CD4-positive, alpha-beta T cell treated with Interleukin-1 beta for 1 hour (primary cell): ENCODE measurements at places on chromosomes 3 and 15.

- no peak for DNase-seq
Observed at GRCh38 chr3:5298453-5298852, 110.9 kb downstream of the EDEM1 start.

DNA sequence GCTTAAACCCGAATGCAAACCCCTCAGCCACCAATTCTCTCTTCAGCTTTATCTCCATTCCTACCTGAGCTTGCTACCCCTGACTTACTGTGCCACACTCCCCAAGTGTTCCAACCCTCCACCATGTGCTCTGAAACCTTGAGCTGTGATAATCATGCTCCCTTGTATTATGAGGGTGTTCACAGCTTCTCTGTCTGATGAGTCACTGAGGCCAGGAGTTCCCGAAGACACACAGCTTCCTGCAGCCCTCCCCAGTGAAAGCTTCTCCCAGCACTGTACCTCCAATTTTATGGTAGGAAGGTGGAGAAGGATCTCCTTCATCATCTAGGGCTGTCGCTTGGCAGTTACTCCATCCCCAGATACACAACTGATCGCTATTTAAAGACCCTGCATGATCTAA is 24.9 kb downstream of the STAC start:
- no peak for DNase-seq

- DNase-seq, result no peak
Observed at GRCh38 chr3:45599984-45600650, 5.6 kb downstream of the LIMD1 start.

- DNase-seq, result no peak
Observed at GRCh38 chr3:117084277-117084676, 374.7 kb downstream of the TUSC7 start.

DNA sequence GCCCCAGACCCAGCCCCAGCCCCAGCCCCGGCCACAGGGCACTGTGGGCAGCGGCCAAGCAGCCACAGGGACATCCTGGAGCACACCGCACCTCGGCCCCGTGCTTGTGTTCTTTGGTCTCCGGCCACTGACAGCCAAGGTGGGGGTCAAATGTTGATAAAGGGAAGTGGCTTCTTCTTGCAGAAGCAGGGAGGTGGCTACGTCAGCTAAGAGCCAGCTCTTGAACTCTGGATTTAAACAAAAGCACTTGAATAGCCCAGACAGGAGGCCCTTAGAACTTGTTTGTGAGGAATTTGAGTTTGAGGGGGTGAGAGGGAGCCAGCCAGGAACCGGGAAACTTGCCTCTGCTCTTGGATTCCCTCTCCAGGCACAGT is 135.8 kb upstream of the ABHD17C start:
- no peak for DNase-seq

DNA sequence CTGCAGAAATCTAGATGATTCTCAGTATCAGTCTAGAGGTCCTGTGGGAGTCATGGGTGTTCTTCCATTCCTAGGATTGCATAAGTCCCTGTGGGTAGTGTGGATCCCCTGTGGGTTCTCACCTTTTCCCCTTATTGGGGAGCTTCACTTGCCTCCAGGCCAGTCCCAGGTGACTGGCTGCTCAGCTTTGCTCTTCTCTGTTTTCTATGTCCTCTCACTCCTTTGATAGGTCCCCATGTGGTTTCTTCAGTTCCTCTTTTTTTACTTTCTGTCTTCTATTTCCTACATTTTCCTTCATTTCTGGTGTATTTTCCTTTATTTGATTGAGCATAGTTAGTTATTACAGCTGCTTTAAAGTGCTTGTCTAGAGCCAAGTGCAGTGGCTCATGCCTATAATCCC is 10.9 kb downstream of the TEX55 start:
- DNase-seq, result no peak

- peak; percentile 44 for DNase-seq
Observed at GRCh38 chr3:9732080-9732739, 675 bp downstream of the BRPF1 start.

- DNase-seq, result no peak
Observed at GRCh38 chr3:178042376-178042775, 493.9 kb upstream of the KCNMB2 start.

DNA sequence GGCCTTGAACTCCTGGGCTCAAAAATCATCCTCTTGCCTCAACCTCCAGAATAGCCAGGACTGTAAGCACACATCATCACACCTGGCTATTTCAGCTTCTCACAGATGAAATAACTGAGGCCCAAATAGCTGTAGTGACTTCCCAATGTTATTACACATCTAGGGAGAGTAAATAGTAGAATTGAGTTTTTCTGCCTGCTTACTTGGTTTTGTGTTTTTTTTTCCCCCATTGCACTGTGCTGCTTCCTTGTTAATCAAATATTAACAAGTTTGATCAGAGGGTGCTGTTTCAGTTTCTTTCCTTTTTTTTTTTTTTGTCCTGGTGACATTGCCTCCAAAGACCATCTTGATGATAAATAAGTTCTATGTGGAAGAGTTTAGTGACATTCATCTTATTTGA is 23.4 kb downstream of the ZNF609 start:
- no peak for DNase-seq

DNA sequence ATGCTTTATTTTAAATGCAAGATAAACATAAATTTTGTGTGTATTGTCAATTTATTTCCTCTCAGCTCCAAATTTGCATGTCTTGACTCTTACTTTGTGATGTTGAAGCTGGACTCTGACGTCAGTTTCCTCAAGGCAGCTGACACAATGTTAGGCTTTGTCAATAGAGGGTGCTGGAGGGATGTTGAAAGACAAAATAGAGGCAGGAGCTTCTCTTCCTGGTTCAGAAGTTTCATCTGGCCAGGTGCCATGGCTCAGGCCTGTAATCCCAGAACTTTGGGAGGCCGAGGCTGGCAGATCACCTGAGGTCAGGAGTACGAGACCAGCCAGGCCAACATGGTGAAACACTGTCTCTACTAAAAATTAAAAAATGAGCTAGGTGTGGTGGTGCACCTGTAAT is 408.6 kb downstream of the GBE1 start:
- DNase-seq, result no peak

DNA sequence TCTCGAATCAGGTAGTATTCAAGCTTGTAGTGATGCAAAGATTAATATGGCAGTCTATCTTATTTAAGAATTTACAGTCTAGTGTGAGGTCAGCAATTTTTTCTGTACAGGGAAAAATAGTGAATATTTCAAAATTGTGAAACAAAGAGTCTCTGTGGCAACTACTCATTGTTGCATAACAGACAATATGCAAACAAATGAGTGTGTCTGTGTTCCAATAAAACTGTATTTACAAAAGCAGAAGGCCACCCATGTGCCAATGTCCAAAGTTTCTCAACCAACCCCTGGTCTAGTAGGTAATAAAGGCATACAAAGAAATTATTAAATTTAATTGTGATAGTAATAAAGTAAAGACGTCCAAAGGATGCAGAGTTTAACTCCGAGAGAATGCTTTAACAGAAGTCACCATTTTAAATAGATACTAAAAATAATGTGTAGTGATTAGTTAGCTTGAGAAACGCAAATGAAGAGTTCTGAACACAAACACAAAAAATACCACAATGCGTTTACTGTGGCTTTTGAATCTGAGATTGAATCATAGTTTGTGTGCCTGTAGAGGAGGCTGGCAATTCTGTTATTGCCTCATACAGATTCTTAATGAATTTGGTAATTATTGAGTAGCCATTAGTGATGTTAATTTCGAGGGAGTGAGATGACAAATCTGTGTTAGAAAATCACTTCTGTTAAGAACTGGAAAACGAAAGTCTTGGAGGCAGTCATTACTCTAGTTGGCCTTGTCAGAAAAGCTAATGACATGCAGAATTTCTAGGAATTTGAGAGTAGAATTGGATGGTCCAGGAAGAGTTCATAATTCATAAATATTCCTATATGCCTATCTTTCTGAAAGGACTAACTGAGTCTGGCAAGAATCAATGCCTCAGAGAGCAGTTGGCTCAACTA is 48.7 kb downstream of the CADM2 start:
- DNase-seq, result no peak

DNA sequence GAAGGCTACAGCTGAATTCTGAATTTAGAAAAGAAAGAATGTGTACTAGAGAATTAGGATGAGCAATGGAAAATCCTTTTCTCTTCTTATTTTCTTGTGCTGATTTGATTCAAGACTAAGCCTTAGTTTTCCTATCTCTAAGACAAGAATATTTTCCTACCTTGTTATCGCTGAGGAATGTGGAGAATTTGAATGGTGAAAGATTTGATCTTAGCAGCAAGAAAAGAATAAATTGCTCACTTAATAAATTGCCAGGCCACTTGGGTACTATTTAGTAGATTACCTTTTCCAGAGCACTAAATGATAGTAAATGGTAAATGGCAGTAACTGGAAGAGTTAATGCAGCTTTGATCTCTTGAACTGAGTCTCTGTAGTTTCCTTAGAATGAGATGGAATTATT is 145.7 kb upstream of the MEIS2 start:
- DNase-seq, result no peak

GRCh38 chr15:63945838-63946298 is 100.4 kb downstream of the DAPK2 start:
- DNase-seq, result no peak

- no peak for DNase-seq
Observed at GRCh38 chr3:99690761-99691369, 52.5 kb downstream of the COL8A1 start.

- DNase-seq, result no peak
Observed at GRCh38 chr15:25172691-25173090, 217.9 kb downstream of the SNRPN start.

DNA sequence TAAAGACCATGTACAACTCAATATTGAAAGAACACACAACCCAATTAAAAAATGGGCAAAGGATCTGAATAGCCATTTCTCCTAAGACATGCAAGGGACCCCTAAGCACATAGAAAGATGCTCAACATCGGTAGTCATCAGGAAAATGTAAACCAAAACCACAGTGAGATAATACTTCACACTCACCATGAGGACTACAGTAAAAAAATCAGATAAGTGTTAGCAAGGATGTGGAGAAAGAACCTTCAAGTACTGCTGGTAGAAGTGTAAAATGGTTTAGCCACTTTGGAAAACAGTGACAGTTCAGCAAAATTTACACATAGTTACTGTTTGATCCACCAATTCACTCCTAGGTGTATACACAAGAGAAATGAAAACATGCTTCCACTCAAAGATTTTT is 30.1 kb upstream of the XIRP1 start:
- DNase-seq, result peak; percentile 24

- no peak for DNase-seq
Observed at GRCh38 chr3:64732576-64732975, 44.8 kb upstream of the ADAMTS9 start.

DNA sequence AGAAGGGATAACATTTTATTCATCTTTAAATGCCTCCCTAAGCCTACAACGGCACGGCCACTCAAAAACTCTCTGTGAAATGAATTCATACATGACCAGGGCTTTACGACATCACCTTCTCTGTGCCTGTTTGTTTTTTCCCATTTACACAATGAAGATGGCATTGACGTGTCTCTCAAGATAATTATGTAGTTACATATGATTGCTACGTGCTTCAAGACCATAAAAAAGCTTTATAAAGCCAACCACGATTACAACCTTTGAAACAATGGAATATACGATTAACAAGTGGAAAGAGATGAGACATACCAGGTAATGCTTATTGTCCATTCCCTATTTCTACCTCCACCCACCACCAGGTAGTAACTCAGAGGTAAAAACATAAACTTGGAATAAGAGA is 168.4 kb downstream of the P3H2 start:
- DNase-seq, result no peak

- no peak for DNase-seq
Observed at GRCh38 chr3:195542316-195542697, 818 bp downstream of the PPP1R2 start.

DNA sequence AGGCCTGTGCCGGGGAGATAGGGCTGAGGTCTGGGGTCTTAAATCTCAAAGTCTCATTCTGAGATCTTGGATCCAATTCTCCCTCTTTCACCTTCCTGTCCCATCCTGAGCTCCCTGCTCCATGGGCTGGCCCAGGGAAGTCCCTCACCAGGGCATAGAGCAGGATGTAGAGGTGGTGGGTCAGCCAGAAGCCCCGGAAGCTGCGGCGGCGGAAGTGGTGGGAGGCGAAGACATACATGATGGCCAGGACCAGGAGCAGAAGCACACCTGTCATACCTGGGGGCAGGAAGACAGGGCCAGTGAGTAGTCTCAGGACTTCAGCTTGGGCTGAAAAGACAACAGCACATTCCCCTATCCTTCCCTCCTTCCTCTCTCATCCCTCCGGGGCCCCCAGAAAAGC is 16.5 kb downstream of the DUOX2 start:
- DNase-seq, result no peak

DNA sequence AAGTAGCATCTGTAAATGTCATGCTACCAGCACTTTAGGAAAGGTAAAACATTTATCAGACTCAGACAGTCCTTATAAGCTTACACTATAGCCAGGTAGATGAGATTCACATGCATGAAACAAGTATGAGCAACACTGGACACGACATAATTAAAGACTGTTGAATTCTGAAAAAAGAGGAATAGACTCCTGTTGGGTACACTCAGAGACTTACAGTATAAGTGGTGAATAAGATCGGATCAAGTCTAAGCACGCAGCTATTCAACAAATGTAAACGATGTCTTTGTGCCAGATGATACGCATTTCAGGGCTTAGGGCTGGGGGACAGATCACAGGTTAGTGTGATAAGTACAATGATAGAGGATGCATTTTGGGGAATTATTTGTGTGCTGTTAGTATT is 43.2 kb upstream of the SPPL2A start:
- DNase-seq, result no peak

- no peak for DNase-seq
Observed at GRCh38 chr3:15875016-15875689, 77.4 kb upstream of the ANKRD28 start.

DNA sequence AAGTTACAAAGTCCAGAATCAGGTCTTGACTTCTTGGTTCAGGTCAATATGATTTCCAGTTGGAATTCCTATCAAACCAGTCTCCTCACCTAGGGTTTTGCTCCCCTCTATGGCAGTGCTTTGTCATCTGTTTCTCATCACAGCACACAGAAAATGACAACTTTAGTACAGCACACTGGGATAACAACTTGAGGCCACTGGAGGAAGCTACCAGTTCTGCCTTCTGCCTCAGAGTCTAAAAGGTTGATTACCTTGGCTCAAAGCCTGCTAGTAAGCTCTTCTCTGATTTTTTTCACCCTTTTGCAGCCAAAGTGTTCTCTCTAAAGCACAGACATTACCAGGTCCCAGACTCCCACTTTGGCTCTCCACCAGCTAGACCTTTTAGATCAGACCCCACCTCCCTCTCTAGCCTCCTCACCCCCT is 24.8 kb upstream of the TRIM59 start:
- DNase-seq, result no peak

GRCh38 chr3:24375947-24376384 is 118.7 kb downstream of the THRB start:
- DNase-seq, result no peak

GRCh38 chr15:91318931-91319330 is 218.9 kb downstream of the SV2B start:
- DNase-seq, result no peak

DNA sequence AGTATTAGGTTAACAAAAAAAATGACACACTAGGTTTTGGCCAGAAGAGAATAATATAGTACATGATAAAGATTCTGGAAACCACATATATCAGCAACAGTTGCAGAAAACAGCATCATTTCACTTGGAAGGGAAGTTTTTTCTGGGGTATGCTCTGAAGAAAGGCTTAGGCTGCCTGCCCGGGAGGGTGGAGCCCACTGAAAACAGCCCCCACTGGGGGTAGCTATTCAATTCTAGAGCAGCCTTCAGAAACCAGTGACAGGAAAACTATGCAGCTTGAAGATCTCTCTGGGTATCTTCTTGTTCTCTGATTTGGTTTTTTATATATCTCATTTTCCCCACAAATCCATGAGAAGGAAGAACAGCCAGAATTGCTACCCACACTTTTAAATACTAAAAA is 43.2 kb downstream of the ZMAT3 start:
- DNase-seq, result no peak

GRCh38 chr3:13174803-13175135 is 101.5 kb upstream of the IQSEC1 start:
- DNase-seq, result no peak
